ENCODE measurements at places on chromosomes 3 and 15. TPM values are rescaled to one million over a fixed set of nuclear protein-coding genes. Genes with fewer than 3 reads are reported as not detected.
A peak's percentile ranks its signal among the peaks of the same experiment; 100 is the strongest.

GRCh38 chr15:96487245-96487644 lies 156.7 kb downstream of the NR2F2 start:
- no peak for DNase-seq

- peak; percentile 62 for DNase-seq
Measured at GRCh38 chr3:194395778-194396538, 3.1 kb downstream of the GP5 start.

DNA sequence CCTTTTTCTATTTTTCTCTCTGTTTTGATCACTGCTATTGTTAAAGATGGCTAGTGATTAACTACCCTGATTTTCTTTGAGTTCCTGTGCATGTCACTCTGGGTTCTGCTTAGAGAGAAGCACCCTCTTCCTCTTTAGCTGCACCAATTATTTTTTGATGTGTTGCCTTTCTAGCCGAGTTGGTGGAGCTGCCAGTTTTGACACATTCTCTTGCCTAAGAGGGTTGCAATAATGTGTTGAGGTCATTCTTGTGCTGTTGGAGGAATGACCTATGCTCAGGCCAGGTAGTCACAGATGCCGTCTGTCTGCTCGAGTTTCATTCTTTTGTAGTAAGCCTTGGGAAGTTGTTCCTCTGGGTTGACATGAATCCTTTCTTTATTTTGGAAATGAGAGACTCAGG lies 84.6 kb upstream of the DPH6 start:
- DNase-seq, result no peak

GRCh38 chr15:62517541-62517940 lies 352.5 kb upstream of the C2CD4B start:
- DNase-seq, result no peak

- peak; percentile 1 for DNase-seq
Measured at GRCh38 chr15:43329217-43329959, 985 bp downstream of the LCMT2 start.

DNA sequence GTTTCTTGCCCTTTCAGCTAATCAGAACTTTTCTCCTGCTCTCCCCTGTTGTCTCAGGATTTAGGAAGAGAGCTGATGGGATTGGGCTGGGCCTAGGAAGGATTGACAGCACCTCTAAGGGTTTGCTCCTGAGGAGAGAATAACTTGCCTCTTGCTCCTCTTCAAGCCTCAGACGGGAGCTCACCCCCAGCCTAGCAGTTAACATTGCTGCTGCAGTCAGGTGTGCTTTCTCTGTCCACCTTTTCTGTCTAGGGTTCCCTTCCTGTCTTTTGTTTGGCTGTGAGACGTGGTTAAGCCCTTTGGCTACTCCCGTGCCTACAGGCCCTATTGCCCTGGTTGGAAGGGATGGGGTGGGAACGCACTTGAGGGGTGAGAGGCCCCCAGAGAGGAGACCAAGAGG lies 20.1 kb downstream of the TMEM108 start:
- no peak for DNase-seq

- DNase-seq, result no peak
Measured at GRCh38 chr3:143595456-143596077, 252.7 kb downstream of the SLC9A9 start.

GRCh38 chr15:29139540-29140459 lies 129.8 kb downstream of the NSMCE3 start:
- DNase-seq, result peak; percentile 62

- DNase-seq, result no peak
Measured at GRCh38 chr3:125140011-125140817, 72.3 kb downstream of the SLC12A8 start.

DNA sequence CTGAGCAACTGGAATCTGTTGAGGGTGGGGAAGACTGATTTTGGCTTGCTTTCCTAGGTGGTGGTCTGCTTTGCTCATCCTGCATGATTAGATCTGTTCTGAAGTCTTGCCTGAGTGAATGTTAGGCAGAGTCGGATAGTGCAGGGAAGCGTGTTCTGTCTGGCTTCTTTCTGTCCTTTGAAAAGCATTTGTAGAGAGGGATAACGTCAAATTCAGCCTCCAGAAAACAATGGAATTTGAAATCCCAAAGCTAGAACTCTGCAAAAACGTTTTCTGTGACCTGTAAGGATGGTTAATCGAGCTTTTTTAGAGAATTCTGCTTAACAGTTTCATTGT lies 1.4 kb downstream of the GLCE start:
- no peak for DNase-seq

DNA sequence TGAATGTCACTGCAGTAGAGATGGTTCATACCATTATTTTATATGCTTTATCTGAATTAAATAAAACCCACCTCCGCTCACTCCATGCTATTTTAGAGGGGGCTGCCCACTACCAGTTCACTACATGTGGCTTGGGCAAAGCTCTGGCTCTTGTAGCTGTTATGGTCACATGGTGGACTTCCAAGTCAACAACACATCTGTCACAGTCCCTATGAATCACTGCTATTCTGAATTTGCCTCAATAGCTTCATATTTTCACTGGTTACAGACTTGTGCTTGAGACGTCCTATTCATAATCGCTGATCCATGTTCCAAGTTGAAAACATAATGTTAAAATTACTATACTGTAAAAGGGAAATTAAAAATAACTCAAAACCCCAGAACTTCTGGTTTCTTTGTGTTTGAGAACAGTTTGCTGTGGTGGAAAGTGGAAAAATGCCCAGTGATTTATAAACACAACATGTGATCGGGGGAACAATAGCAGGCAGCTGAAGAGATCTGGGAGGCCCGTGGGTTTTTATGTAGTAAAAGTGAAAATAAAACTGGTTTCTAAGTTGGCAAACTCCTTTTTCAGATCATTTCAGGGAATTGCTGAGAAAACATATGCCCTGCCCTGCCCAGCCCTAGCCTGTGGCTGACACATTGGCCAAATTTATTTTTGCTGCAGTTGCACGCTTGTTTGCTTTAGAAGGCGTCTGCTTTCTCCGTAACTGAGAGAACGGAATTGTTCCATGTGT lies 128.8 kb upstream of the PRR23C start:
- DNase-seq, result no peak

GRCh38 chr3:71684757-71685386 lies 40.3 kb downstream of the EIF4E3 start:
- DNase-seq, result no peak

Gene GALK2
- 37.8 TPM for total RNA-seq

Gene GREM1
- total RNA-seq, result not detected

Gene FRMD5
- total RNA-seq, result 0.77 TPM

Gene PRSS50
- 0.07 TPM for total RNA-seq
